ENCODE measurements at places on chromosomes 7 and 10. TPM values are rescaled to one million over a fixed set of nuclear protein-coding genes. Genes with fewer than 3 reads are reported as not detected.

GPR26 gene
- 0.16 TPM for total RNA-seq

CHRM2 gene
- 0.16 TPM for total RNA-seq

TACC2 gene
- total RNA-seq, result 23.8 TPM

OR2A12 gene
- total RNA-seq, result 0.10 TPM

ANKRD61 gene
- 2.1 TPM for total RNA-seq

NRP1 gene
- total RNA-seq, result 47.2 TPM

CYP2C9 gene
- not detected for total RNA-seq

INA gene
- 192 TPM for total RNA-seq

FBXL13 gene
- 4.3 TPM for total RNA-seq

R3HCC1L gene
- 19.7 TPM for total RNA-seq

TAS2R60 gene
- total RNA-seq, result not detected

NRCAM gene
- total RNA-seq, result 63.6 TPM

RARRES2 gene
- total RNA-seq, result 9.0 TPM

TEX36 gene
- not detected for total RNA-seq

STRIP2 gene
- 2.3 TPM for total RNA-seq

USP6NL gene
- total RNA-seq, result 21.9 TPM

NPSR1 gene
- not detected for total RNA-seq

ITIH5 gene
- total RNA-seq, result 0.27 TPM

MXI1 gene
- 32.7 TPM for total RNA-seq

HOXA13 gene
- not detected for total RNA-seq

GPR85 gene
- total RNA-seq, result 19.5 TPM

EXOC4 gene
- total RNA-seq, result 52.3 TPM
